ENCODE measurements at places on chromosomes 2 and 18. TPM values are rescaled to one million over a fixed set of nuclear protein-coding genes. Genes with fewer than 3 reads are reported as not detected.

- no peaks in the 10 kb centered on the region for H3K36me3 ChIP-seq
- no peaks in the 10 kb centered on the region for H3K27me3 ChIP-seq
- no peak for DNase-seq
- H3K4me3 ChIP-seq, result no peak overlapping the region
Measured at GRCh38 chr2:204122425-204122824, 185.9 kb downstream of the ICOS start.

DNA sequence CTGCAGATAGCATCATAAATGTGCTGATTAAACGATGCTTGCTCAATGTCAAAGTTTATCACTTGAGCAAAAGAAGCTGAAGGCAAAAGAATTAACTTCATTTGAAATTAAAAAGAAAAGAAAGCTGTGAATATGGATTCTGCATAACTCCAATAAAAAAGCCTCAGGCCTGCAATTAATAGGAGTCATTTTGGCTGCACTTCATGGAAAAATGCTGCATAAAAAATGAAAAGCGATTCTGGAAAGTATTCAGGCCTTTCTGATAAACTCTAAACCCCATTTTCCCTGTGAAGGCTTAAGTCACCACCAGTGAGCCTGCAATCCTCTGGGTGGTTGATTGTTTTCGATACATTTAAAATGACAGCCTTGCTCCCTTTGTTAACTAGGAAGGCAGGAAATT is 1793.4 kb downstream of the SUCLG1 start:
- no peaks in the 10 kb centered on the region for H3K4me1 ChIP-seq
- H3K36me3 ChIP-seq, result no peaks in the 10 kb centered on the region
- H3K27ac ChIP-seq, result no peak overlapping the region
- no peak for DNase-seq
- no peaks in the 10 kb centered on the region for H3K27me3 ChIP-seq
- H3K4me3 ChIP-seq, result no peak overlapping the region

- H3K4me1 ChIP-seq, result no peaks in the 10 kb centered on the region
- no peak overlapping the region for H3K27ac ChIP-seq
- peaks cover 6% of the 10 kb centered on the region for H3K36me3 ChIP-seq
- H3K4me3 ChIP-seq, result no peak overlapping the region
Measured at GRCh38 chr18:12011957-12012549, 30.7 kb downstream of the IMPA2 start.

DNA sequence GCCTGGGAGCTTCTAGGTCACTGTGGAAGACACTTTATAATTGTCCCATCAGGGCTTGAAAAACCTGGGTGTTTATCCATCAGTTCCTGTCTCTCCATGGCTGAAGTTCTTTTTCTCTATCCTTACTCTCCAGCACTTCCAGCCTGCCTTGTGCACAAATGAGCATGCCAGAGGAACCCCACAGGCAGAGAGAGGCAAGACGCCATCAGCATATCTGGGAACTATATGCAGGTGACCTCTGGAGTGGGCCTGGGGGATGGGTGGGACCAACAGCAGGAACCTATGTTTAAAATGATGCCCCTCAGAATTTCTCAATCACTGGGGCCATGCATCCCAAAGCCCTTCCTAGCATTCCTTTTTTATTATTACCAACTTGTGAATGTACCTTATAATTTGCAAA is 156.2 kb upstream of the PARD3B start:
- no peaks in the 10 kb centered on the region for H3K4me1 ChIP-seq
- no peak overlapping the region for H3K27ac ChIP-seq
- H3K36me3 ChIP-seq, result no peaks in the 10 kb centered on the region
- no peak for DNase-seq
- no peaks in the 10 kb centered on the region for H3K27me3 ChIP-seq

SERPINB10 gene
- not detected for total RNA-seq
